ENCODE measurements at places on chromosomes 2 and 18. TPM values are rescaled to one million over a fixed set of nuclear protein-coding genes. Genes with fewer than 3 reads are reported as not detected.

GRCh38 chr2:215188078-215188477, 49.7 kb upstream of the ABCA12 start:
- DNase-seq: no peak

DNA sequence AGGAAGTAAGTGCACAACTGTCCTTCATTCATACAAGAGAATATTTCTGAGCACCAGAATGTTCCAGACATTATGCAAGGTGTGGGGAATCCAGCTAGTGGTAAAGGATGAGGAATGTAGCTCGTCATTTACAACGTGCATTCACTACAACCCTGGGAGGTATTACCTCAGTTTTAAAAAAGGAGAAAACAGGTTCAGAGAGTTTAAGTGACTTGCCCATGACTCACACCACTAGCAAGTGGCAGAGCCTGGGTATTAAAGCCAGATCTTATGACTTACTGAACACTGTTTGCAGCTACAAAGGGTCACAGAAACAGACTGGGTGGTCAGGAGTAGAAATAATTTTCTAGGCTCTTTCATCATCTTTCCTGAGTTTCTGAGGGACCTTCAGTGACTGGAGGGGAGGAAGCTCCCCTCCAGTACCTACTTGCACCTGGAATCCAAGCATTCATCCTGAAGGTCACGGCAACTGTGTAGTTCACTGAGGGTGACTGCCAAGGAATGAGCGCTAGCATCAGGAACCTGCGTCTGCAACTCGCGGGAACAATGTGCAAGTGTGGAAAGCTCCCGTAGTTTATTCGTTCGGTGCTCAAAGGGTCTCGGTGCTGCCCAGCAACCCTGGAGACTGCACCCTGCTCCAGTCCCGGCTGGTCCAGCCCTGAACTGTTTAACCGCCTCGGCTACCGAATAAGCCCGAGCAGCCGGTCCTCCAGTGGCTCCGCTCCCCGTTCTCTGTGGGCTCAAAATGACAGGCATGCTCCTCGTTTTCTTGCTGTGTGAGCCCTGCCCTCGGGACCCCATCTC, 647 bp downstream of the CCDC121 start:
- no peak for DNase-seq

- DNase-seq: no peak
Observed at GRCh38 chr2:28978606-28979005, 2.5 kb upstream of the TOGARAM2 start.

- DNase-seq: no peak
Observed at GRCh38 chr2:59734743-59735142, 818.7 kb downstream of the BCL11A start.

DNA sequence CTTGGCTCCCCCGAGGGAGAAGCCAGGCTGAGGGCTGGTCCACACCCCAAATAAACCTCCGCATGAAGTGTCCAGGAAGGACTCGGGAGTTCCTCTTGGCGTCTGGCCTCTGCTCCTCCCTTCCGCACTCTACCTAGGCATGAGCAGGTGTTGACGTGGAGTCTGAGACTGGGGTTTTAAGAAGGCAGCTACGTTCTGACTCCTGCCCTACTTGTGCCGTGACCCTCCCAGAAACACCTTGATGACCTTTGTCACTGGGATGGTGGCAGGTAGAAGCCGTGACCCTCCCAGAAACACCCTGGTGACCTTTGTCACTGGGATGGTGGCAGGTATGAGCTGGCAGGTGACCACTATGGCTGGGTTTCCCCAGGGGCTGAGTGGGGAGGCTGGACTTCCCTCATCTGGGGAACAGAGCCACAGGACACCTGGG, 54.8 kb downstream of the HS6ST1 start:
- DNase-seq: no peak

- no peak for DNase-seq
Observed at GRCh38 chr2:216890138-216890537, 30.3 kb upstream of the TNP1 start.

GRCh38 chr2:173819852-173820251, 145.3 kb downstream of the SP3 start:
- DNase-seq: no peak

DNA sequence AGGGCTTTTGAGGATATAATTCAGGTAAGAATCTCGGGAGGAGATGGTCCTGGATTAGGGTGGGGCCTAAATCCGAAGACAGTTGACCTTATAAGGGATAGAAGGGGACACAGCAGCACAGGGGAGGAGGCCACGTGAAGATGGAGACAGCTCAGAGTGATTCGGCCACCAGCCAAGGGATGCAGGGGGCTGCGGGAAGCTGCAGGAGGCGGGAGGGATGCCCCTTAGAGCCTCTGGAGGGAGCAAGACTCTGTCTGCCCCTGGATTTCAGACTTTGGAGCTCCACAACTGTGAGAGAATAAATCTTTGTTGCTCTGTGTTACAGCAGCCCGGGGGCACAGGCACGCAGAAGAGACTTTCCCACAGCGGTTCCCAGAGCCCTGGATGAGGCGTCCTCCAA, 143.7 kb downstream of the ASB1 start:
- DNase-seq: no peak

DNA sequence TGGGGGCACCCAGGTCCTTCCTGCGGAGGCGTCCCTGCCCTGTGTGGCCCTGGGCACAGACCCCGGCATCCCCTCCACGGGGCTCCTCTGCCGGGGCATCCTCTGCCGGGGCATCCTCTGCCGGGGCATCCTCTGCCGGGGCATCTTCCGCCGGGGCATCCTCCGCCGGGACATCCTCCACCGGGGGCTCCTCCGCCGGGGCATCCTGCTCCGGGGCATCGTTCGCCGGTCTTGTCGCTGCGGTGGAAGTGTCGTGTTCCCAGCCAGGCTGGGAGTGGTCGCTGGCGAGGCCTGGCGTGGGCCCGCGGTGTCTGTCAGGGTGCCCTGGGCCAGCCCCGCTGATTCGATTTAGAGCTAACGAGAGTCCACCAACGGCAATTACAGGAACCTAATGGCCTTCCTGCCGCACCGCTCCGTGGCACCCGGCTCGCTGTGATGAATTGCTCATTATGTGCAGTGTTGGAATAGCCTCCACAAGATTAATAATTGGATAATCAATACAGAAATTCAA, 115.1 kb downstream of the NFATC1 start:
- DNase-seq: no peak

DNA sequence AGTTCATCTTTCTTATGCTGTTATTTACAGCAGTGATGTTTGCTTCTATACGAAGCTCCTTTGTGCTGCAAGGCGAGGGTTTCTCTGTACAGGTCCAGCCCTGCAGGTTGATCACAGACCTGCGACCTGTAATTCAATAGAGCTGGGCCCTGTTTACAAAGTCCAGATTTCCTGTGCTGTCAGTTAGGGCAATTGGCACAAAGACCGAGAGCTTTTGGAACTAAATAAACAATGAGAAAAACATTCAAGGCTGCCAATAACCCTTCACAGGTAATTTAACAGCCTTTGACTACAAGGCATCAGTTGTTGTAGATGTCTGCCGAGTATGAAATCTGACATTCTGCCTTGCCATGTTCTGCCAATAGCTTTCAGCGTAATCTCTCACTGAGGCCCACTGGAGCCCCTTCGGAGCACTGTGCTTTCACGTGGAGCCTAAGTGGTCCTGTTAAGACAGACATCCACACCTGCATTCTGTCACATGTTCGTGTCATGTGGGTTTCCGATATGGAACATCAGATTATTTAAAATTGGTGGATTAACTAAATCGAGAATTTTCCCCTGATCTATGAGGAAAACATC, 232.5 kb downstream of the PTGR3 start:
- DNase-seq: no peak

DNA sequence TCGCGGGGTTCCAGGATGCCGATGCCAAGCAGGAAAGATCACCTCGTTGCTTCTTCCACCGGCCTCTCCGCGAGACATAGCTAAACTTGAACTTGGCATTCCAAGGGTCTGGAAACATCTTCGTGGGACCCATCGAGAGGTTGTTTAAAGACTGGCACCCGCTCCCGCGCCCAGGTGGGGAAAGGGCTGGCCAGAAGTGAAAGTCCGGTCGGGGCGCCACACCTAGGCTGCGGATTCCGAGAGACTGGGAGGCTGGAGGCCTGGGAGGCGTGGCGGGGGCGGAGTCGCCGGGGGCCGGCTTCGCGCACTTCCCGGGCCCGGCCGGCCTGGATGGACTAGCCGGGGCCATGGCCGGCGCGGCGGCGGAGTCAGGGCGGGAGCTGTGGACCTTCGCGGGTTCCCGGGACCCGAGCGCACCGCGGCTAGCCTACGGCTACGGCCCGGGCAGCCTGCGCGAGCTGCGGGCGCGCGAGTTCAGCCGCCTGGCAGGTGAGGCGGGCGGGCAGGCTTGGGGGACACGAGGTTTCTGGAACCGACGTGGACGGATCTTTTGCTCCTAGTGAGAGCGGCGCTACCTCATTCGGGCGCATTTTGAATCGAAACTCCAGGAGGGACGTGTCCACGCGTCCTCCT, at the start of gene MOCOS:
TSS of gene MOCOS (plus strand) at position 305 of the 633 bp plus-strand sequence. CDS start at position 348, 43 bp downstream.
- DNase-seq: peak; percentile 64

- DNase-seq: peak; percentile 48
Observed at GRCh38 chr2:191552066-191552465, 125.9 kb upstream of the NABP1 start.

DNA sequence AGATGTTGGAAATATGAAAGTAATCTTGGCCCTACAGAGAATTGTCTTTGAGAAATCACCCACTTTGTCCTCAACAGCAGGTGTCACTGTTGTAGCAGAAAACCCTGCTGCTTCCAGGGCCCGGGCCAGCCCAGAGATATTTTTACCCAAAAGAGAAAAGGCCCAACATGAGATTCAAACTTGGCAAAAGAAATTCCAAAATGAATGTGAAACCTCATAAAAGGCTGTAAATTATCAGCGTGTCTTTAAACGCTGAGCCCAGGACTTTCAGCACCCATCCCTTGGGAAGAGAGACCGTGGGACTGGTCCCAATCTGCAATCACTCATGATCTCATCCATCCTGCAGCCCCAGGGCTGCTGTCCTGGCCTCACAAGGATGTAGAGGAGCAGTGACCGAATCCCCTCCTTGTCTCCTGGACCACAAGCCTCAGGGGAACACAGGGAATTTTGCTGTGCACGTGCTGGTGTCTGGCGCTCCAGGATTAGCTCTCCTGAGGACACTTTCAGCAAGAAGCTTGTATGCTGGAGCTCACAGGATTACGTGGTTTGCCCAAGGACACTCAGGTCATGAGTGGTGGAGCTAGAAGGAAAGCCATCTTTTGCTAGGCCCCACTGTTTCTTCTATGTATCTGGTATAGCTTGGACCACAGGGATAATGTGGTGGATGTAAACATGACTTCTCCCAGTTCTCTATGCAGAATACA, 202.1 kb downstream of the RNF144A start:
- DNase-seq: peak; percentile 40

GRCh38 chr2:237615631-237616249, 11.6 kb upstream of the LRRFIP1 start:
- no peak for DNase-seq

DNA sequence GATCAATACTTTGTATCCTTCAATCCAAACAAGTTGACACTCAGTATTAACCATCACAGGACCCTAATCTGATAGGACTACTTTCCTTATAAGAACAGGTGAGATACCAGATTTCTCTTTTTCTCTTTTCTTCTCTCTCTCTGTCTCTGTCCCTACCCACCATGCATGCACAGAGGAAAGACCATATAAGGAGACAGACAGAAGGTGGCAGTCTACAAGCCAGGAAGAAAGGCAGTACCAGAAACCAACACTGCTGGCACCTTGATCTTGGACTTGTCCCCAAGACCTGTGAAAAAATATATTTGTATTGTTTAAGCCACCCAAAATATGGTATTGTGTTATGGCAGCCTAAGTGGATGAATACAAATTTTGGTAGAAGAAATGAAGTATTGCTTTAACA, 156.2 kb upstream of the KCNH7 start:
- no peak for DNase-seq

- DNase-seq: no peak
Observed at GRCh38 chr2:165804719-165805118, 10.7 kb upstream of the GALNT3 start.

GRCh38 chr18:58201733-58202730, 158.0 kb downstream of the NEDD4L start:
- DNase-seq: no peak

DNA sequence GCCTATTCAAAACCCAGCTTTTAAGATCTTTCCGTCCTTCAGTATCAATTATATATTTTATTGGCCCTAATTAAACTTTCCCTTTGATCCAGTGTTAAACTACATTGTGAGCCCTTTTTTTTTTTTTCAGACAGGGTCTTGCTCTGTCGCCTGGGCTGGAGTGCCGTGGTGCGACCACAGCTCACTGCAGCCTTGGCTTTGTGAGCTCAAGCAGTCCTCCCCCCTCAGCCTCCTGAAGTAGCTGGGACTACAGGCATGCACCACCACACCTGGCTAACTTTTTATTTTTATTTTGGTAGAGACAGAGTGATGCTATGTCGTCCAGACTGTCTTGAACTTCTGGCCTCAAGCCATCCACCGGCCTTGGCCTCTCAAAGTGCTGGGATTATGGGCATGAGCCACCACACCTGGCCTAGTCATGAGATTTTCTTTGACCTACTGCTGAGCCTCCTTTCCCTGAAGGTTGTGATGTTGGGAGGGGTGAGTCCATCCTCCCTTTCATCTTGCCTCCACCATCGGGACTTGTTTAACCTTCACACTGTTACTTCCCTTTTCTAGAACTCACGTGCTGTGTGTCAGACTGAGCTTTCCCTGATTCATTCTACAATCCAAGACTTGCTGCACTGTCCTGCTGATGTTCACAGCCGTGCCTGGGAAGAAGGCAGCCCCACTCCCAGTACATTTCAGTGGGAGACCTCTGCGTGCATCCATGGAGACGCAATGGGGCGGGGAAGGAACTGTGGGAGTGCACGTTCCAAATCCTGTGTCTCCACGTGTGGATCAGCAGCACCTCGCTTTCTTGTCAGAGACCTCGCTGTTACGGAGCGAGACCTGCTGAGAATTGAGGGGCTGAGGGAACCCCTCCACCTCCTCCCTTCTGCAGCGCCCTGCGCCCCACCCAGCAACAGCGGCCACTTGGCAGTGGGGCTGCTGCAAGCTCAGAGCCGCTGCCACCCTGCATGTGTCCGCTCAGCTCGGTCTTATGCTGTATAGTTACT, 10.8 kb downstream of the OXER1 start:
- no peak for DNase-seq

DNA sequence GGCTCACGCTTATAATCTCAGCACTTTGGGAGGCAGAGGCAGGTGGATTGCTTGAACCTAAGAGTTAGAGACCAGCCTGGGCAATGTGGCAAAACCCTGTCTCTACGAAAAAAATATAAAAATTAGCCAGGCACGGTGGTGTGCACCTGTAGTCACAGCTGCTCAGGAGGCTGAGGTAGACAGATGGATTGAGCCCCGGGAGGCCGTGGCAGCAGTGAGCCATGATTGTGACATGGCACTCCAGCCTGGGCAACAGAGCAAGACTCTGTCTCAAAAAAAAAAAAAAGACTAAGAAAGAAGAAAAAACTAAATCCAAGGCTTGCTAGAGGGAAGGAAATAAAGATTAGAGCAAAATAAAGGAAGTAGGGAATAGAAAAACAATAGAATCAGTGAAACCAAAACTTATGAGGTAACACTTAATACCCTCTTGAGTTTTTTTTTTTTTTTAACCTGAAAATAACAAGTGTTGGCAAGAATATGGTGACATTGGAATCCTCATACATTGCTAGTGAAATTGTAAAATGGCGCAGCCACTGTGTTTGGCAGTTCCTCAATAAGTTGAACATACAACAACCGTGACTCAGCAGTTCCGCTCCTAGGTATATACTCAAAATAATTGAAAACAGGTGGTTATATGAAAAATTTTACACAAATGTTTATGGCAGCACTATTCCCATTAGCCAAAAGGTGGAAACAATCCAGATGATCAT, 85.2 kb downstream of the EML4 start:
- no peak for DNase-seq

The WDCP gene
- polyA plus RNA-seq: 14.7 TPM

The CABLES1 gene
- 23.2 TPM for polyA plus RNA-seq

The ALK gene
- 0.36 TPM for polyA plus RNA-seq

The NAB1 gene
- 67.9 TPM for polyA plus RNA-seq

The COLEC12 gene
- polyA plus RNA-seq: 25.4 TPM

The UGT1A8 gene
- polyA plus RNA-seq: not detected

The SKOR2 gene
- polyA plus RNA-seq: not detected

The BOLL gene
- not detected for polyA plus RNA-seq

The ZNF236 gene
- polyA plus RNA-seq: 12.2 TPM
